T-helper 22 cell (primary cell): ENCODE measurements at places on chromosomes 4 and X.

DNA sequence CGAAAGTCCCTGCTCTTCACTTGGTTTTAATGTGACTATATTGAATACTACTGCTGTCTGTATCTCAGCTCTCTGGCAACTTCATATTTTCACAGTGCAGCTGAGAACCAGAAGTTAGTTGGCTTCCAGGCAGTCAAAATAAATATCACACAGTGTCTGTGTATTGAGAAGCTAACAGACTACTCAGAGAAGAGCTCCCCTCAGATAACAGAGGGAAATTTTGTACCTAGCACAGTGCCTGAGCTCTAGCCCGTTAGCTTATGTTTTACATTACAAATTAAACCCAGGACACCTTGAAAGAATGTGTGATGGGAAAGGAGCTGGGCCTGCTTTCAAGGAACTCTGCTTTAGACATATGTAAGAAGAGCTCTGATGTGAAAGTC is 22.7 kb downstream of the JADE1 start:
- DNase-seq = no peak

DNA sequence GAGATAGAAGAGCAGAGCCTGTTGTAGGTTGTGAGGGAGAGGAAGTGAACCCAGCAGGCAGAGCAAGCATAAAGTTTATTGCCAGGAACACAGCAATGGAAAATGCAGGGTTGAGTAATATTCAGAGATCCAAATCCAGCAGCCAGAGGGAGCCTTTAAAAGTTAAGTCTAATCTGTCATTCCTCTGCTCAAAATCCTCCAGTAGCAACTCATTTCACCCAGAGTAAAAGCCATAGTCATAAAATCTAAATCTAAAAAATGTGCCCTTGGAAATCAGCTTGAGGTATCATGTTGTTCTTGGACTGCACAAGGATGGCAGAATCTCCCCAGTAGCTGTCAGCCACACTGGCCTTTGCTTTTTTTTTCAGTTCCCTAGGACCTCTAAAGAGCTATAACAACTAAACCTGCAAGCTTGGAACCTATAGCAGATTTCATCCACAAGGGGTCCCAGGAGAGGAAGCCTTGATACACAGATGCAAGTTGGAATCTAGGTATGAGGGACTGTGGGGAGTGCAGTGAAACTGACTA is 62.9 kb upstream of the FRAS1 start:
- no peak for DNase-seq

DNA sequence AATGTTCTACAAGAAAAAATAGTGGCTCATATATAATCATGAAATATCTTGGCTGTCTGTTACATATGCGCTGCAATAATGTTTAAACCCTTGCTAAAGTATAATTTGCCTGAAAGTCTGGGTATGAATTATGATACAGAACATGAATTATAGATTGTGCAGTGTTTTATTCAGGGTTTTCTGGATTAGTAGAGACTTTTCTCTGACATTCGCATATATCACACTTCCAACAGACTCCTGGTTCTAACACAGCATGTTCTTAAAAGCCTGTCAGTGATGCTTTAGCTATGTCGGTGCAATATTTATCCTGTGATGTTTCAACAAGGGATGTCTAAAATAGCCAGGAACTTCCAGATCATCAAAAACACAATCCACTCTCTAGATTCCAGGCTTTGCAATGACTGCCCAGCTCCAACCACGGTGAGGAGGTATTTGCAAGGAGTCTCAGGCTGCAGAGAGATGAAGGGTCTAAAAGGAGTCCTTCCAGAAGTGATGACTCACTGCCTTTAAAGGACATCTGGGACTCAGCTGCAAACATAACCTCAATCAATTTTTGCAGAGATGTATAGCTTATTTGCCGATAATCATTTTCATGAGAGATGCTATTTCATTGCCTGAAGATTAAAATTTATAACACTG is 69.4 kb downstream of the RWDD4 start:
- DNase-seq = no peak

GRCh38 chr4:3660086-3660927 is 105.9 kb upstream of the ADRA2C start:
- DNase-seq = no peak

DNA sequence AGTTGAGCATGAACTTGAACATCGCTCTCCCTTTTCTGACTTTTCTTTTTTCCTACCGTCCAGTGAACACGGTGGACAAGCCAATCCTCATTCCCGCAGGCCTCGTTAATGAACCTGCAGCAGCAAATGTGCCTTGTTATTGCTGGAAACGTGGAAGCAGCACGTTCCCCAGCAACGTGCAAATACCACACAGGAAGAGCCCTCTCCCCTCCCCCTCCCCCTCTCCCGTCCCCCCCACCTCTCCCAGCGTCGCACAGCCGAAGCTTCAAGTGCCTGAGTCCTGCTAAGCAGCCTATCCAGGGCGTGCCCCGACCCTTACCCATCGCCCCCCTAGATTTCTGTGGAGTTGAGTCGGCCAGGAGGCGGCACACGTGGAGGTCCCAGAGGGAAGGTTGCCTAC is 219.9 kb downstream of the BCOR start:
- DNase-seq = no peak

DNA sequence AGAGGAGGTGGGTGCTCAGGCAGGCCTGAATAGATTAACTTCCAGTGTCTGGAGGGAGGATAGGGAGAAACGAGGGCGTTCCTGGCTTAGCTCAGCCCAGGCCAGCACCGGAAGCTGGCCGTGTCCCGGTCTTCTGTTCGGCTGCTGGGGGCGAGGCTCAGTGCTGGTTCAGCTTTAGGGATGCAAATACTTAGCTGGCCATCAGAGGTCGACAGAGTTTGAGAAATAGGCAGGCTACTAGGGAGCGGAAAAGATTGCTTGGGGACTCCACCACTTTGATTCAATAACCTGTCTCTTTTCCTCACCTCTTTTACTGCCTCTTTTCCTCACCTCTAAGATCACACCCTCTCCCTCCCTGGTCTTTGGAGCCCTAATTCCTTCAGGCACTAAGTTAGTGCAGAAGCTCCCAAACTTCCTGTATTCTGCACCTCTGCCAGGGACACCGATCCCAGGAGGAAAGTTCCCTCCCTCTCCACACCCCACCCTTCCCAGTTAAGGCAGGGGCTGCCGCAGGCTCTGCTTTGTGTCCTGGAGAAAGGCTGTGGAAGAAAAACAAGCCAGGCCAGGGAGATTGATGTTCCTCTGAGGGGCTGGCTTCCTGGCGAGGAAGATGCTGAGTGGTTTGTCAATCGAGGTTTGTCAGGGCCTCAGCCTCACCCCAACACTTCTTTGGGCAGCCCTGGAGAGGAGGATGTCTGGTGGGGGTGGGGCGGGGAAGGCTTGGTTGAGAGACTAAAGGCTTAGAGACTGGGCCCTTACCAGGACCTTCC is 6.0 kb upstream of the EFNB1 start:
- no peak for DNase-seq
